ENCODE measurements at places on chromosomes 5 and 9.

GRCh38 chr9:69463497-69464068 lies 138.6 kb downstream of the ENTREP1 start:
- no peak overlapping the region for H3K27ac ChIP-seq
- H3K4me1 ChIP-seq, result no peaks in the 10 kb centered on the region
- DNase-seq, result no peak
- H3K36me3 ChIP-seq, result no peaks in the 10 kb centered on the region
- no peak overlapping the region for H3K4me3 ChIP-seq

- H3K27ac ChIP-seq, result no peak overlapping the region
- H3K27me3 ChIP-seq, result peaks cover 31% of the 10 kb centered on the region
- no peaks in the 10 kb centered on the region for H3K36me3 ChIP-seq
- no peaks in the 10 kb centered on the region for H3K4me1 ChIP-seq
Measured at GRCh38 chr9:99485459-99485858, 263.4 kb downstream of the SEC61B start.

DNA sequence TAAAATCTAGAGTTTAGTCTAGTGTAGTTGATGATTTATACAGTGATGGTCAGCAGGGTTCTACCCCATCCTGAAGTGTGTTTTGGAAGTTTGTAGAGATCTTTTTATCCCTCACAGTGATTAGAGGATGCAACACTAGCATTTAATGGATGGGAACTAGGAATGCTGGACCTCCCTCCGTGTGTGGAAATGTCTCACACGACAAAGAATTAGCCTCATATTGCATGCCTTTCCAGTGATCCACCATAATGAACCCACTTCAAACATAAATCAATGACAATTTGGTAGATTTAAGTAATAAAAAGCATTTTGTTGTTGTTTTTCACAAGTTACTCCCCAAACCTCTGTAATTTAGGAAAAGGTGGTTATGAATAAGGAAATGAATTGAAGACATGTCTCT lies 82.5 kb upstream of the LMNB1 start:
- peaks cover 8% of the 10 kb centered on the region for H3K4me1 ChIP-seq
- H3K36me3 ChIP-seq, result no peaks in the 10 kb centered on the region
- DNase-seq, result no peak
- no peak overlapping the region for H3K4me3 ChIP-seq

- no peaks in the 10 kb centered on the region for H3K36me3 ChIP-seq
- H3K4me1 ChIP-seq, result peaks cover 4% of the 10 kb centered on the region
- peak within 1 kb of the TSS; percentile 83 for H3K4me3 ChIP-seq
- peaks cover 26% of the 10 kb centered on the region for H3K27me3 ChIP-seq
- H3K27ac ChIP-seq, result peak within 1 kb of the TSS; percentile 77
- DNase-seq, result peak; percentile 51
Measured at GRCh38 chr9:113876151-113876992, at the start of gene ZNF618. ZNF618 (plus strand) TSS chr9:113876309; CDS start chr9:113876381, 72 bp downstream.

GRCh38 chr9:104858846-104859245 lies 69.1 kb downstream of the ABCA1 start:
- H3K27ac ChIP-seq, result no peak overlapping the region
- no peak for DNase-seq
- no peak overlapping the region for H3K4me3 ChIP-seq
- H3K36me3 ChIP-seq, result peaks cover 9% of the 10 kb centered on the region

- no peak for DNase-seq
- H3K4me3 ChIP-seq, result no peak overlapping the region
- H3K27me3 ChIP-seq, result peaks cover 50% of the 10 kb centered on the region
Measured at GRCh38 chr5:39080168-39080567, 6.0 kb upstream of the RICTOR start.

GRCh38 chr5:30131-30530 lies 61.8 kb upstream of the PLEKHG4B start:
- no peaks in the 10 kb centered on the region for H3K4me1 ChIP-seq
- peaks cover 55% of the 10 kb centered on the region for H3K27me3 ChIP-seq
- no peak overlapping the region for H3K27ac ChIP-seq

GRCh38 chr5:150341331-150341730 lies 16.2 kb upstream of the TCOF1 start:
- DNase-seq, result no peak
- H3K27me3 ChIP-seq, result no peaks in the 10 kb centered on the region
- H3K4me3 ChIP-seq, result no peak overlapping the region
- H3K4me1 ChIP-seq, result peaks cover 5% of the 10 kb centered on the region
- H3K36me3 ChIP-seq, result no peaks in the 10 kb centered on the region

DNA sequence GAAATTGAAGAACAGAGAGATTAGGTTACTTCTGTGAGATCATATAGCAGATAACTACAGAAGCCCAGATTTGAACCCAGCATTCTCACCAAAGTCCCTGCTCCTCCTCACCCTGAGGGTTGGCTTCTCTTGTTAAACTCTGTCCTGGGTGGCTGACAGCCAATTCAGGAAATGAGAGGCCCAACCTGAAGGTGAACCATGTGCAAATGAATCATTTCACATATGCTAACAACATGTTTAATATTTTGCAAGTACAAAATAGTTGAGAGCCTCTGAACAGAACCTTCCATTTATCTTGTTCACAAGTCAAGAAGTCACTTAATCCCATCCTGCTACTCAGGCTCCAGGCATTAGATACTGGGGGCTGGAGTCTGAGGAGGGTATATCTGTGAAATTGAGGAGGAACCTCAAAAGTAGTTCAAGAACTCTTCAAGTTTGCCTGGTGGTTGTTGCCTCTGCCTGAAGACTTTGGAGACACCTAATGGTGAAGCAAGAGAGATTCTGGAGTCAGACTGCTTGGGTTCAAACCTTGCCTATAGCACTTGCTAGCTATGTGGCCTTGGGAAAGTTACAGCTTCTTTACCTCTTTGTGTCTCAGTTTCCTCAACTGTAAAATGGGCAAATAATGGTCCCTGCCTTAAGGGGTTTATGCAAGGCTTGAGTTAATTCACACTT lies 564.0 kb downstream of the PSAT1 start:
- H3K4me1 ChIP-seq, result no peaks in the 10 kb centered on the region
- no peaks in the 10 kb centered on the region for H3K27me3 ChIP-seq
- no peak overlapping the region for H3K27ac ChIP-seq

DNA sequence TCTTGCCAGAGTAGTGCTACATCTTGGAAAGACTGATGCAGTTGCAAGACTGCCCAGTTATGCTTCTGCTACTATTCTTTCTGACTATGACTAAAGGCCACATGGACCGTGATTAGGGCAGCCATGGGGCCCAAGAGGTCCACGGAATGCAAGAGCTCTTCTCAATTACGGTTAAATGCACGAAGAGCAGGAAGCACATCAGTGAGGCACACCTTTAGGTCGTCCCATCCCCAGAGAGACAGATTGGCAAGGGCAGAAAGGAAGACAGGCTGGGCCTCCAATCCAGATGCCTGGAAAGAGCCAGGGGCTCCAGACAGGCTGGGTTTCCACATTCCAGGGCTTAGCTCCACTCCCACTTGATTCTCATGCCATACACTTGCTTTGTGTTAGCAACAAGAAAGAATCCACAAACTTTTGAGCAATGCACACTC lies 132.3 kb upstream of the SLIT3 start:
- no peak overlapping the region for H3K27ac ChIP-seq
- no peaks in the 10 kb centered on the region for H3K36me3 ChIP-seq
- H3K4me3 ChIP-seq, result no peak overlapping the region
- no peak for DNase-seq
- H3K4me1 ChIP-seq, result no peaks in the 10 kb centered on the region

GRCh38 chr9:1743121-1743960 lies 271.8 kb upstream of the SMARCA2 start:
- no peaks in the 10 kb centered on the region for H3K36me3 ChIP-seq
- no peak overlapping the region for H3K27ac ChIP-seq
- DNase-seq, result no peak
- H3K4me3 ChIP-seq, result no peak overlapping the region
- peaks cover 26% of the 10 kb centered on the region for H3K27me3 ChIP-seq
- no peaks in the 10 kb centered on the region for H3K4me1 ChIP-seq

GRCh38 chr5:169970339-169970738 lies 10.0 kb downstream of the INSYN2B start:
- H3K27ac ChIP-seq, result peak overlapping the region; percentile 38
- H3K36me3 ChIP-seq, result peaks cover 37% of the 10 kb centered on the region

- H3K36me3 ChIP-seq, result no peaks in the 10 kb centered on the region
- DNase-seq, result no peak
- no peak overlapping the region for H3K27ac ChIP-seq
- H3K4me3 ChIP-seq, result no peak overlapping the region
- H3K4me1 ChIP-seq, result no peaks in the 10 kb centered on the region
- no peaks in the 10 kb centered on the region for H3K27me3 ChIP-seq
Measured at GRCh38 chr9:100852088-100852487, 176.4 kb upstream of the PLPPR1 start.

DNA sequence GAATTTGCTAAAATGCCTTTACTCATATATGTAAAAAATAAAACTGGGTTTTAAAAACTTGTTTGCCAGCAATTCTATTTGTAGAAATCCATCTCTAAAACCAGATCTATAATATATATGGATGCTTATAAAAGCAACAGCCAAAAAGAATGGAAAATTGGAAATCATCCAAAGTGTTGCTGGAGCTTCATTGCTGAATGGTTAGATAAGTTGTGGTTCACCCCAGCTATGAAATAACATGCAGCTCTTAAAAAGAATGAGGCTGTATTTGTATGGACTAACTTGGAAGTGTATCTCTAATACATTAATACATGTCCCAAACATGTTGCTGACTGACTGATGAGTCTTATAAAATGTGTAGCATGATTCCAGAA lies 76.2 kb downstream of the STK10 start:
- DNase-seq, result no peak
- peaks cover 70% of the 10 kb centered on the region for H3K36me3 ChIP-seq
- H3K4me1 ChIP-seq, result peaks cover 86% of the 10 kb centered on the region
- H3K4me3 ChIP-seq, result peak overlapping the region; percentile 64
- H3K27ac ChIP-seq, result peak overlapping the region; percentile 96

DNA sequence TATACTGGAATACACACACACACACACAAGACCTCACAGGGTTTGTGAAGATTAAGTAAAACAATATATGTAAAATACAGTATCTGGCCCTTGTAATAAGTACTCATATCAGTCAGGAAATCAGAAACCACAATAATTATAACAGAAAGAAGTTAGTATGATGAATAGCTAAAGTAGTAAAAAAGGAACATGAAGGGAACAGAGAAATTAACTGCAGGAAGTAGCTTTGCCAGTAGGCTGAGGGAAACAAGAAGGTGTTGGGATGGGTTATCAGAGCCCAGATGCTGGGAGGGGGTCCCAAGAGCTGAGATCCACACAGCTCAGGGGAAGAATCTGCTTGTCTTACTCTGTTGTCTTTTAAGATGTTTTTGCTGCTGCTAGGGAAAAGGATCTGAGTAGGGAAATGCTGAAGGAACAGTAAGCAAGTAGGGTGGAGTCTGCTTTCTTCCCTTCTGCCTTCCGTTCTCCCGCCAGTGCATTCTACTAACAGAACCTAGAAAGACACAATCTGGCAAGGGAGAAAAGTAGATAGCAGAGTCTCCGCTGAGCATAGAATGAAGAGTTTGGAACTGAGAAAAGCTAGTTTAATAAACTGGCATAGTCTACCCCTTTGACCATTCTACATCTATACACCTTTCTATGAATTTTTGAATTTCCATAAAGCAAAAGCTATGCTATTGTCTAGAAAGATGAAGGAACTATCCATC lies 55.3 kb upstream of the ALDH1A1 start:
- H3K4me1 ChIP-seq, result no peaks in the 10 kb centered on the region
- H3K36me3 ChIP-seq, result no peaks in the 10 kb centered on the region
- peaks cover 45% of the 10 kb centered on the region for H3K27me3 ChIP-seq

DNA sequence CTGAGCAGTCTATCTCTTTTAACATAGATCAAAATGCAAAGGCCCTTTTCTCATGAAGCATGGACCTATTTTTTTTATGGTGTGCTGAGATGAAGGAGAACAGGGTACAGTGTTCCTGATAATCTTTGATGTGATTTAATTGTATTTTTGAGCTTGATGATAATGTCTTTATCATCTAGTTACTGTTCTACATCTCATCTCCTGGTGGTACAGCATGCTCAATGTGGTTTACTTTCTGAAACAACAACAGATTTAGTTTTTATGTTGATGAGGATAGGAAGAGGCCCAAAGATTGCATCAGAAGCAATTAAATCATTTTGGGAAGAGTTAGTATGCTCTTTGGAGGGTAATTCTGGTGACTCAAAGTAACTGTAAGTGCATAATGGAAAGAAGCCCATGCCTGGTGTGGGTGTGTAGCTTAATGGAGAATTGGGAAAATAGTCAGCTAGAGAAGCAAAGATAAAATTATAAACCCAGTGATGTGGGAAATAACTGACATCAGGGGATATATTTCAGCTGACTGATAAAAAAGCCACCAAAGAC lies 123.0 kb upstream of the KCNN2 start:
- no peaks in the 10 kb centered on the region for H3K36me3 ChIP-seq
- no peaks in the 10 kb centered on the region for H3K4me1 ChIP-seq
- H3K27ac ChIP-seq, result no peak overlapping the region
- H3K4me3 ChIP-seq, result no peak overlapping the region
- DNase-seq, result no peak

- H3K27ac ChIP-seq, result no peak overlapping the region
- no peaks in the 10 kb centered on the region for H3K27me3 ChIP-seq
- no peaks in the 10 kb centered on the region for H3K4me1 ChIP-seq
- no peak for DNase-seq
- no peak overlapping the region for H3K4me3 ChIP-seq
Measured at GRCh38 chr9:78676623-78677022, 379.7 kb downstream of the PSAT1 start.

DNA sequence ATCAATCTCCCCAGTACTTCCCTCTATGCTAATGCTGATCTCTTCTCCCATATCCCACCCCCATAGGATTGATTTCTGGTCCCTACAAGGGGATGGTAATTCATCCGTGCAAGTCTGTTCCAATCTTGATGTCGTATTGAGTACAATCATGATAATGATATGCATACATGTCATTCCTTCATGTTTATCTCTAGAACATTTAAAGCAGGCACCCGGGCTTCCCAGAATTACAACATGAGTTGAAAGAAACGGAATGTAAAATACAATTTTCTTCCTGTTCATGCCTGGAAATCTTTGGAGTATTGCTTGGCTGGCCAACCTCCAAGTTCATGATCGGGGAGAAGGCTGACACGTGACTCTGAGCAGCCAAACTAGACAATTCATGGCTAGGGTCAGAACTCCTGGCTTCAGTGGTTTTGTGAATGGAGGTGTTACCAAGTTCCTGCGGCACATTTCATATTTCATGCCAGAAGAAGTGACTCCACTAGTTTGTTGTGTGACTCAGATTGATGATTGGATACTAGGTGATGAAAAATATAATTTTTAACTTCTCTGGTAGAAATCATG lies 66.6 kb downstream of the C9orf152 start:
- no peaks in the 10 kb centered on the region for H3K27me3 ChIP-seq
- H3K4me3 ChIP-seq, result no peak overlapping the region
- peaks cover 18% of the 10 kb centered on the region for H3K36me3 ChIP-seq

DNA sequence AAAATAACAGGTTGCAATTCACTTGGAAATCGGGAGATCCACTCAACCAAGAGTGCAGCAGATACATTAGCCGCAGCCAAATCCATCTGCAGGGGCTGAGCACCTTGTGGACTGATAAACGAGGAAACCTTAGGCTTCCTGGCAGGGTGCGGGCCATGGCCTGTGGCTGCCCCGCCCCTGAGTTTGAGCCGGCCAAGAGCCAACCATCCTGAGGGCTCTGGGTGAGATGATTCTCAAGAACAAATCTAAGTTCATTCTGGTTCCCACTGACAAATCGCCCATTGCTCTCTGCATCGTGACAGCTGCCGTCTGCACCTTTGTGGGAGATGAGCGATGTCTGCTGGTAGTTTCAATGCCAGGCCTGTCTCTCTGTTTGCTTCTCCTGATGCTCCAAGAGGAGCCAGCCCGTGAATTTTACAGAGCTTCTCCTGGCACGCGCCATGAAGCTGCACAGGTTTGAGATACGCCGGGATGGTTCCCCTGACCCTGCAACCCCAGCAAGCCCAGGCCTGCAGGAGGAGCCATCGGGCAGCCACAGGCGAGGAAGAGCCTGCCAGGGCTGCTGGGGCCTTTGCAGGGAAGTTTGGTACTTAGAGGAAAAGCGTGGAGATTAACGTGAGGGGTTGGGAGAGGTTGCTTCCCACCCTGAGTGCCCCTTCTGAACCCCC lies 154.0 kb downstream of the OLFM1 start:
- no peak overlapping the region for H3K27ac ChIP-seq
- H3K36me3 ChIP-seq, result no peaks in the 10 kb centered on the region
- H3K4me1 ChIP-seq, result no peaks in the 10 kb centered on the region
- DNase-seq, result no peak

All from activated T-cell treated with anti-CD3 and anti-CD28 coated beads, Interleukin-2, amount 50 U/mL, for 24 hours (primary cell).